Activated naive CD4-positive, alpha-beta T cell treated with anti-CD3 and anti-CD28 coated beads, Interleukin-2, amount 50 U/mL, for 16 hours (primary cell): ENCODE measurements at places on chromosomes 3 and 15.

DNA sequence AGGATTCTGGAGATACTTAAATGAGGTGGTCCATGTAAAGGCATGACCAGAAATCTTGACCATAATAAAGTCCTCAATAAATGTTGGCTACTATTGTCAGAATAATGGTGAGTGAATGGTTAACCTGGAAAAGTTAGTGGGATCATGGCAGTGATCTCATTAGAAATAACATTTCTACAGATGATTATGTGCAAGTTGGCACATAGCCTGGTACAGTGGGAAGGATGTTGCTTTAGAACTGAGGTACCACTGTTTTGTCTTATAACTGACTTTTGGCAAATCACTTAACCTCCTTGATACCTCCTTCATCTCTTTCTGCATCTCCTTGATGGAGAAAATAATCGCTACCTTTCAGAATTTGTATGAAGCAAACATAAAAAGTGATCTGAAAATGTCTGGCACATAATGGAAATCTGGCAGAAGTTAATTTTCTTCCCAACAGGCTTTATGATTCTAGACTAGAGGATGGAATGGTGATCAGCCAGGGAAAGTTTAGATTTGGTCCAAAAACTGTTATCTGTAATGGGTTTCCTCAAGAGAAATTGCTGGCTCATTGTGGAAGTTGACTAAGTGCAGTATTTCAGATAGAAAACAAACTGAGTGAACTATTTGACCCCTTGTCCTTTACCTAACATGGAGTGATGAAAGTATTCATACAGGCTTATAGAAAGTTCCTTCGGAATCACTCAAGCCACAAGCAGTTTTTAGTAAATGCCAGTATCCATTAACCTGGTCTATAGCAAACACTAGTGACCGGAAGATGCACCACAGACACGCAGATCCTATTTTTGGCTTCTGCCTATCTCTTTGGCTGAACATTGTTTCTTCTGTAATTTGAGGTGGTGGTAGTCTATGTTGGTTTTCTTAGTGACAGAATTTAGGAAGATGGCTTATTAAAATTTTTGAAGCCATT, 449.6 kb upstream of the TGFBR2 start:
- no peak for DNase-seq

- no peak for DNase-seq
Measured at GRCh38 chr3:35733341-35733740, 94.0 kb downstream of the ARPP21 start.

- no peak for DNase-seq
Measured at GRCh38 chr3:13710251-13710650, 161.3 kb downstream of the FBLN2 start.

DNA sequence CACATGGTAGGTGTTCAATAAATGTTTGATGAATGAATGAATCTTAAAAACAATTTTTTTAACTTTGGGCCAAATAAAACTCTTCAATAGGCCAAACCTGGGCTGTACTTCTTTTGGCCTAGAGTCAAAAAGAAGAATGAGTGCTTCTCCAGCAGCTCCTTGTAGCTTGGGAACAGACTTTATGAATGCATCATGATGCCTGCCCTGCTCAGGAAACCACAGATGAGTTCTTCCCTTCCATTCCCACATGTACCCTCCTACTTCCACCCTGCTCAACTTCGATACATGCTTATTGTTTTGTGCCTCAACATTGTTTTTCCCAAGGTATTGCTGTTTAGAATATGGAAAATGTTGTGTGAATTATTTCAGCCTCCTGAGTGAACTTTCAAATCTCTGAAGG, 87.0 kb downstream of the FILIP1L start:
- DNase-seq = no peak

DNA sequence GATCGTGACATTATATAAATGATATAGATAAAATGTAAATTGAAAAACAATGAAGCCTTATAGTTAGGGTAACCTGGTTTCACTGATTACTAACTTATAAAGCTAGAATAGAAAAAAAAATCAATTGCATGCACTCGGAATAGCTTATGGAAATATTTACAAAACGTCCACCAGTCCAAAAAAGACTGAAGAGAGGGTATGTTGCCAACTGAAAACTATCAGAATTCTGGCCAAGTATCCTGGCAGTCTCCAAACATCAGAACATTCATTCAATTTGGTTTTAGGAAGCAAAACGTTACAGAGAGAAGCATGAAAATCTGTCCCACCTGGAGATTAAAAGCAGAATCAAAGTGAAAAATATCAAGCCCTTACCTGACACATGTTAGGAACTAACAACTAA, 892.4 kb downstream of the ROBO1 start:
- DNase-seq = no peak
